Cardiac fibroblast (primary cell): ENCODE measurements at places on chromosomes 2 and 18.

- no peak for DNase-seq
Observed at GRCh38 chr2:216865658-216866057, 5.8 kb upstream of the TNP1 start.

DNA sequence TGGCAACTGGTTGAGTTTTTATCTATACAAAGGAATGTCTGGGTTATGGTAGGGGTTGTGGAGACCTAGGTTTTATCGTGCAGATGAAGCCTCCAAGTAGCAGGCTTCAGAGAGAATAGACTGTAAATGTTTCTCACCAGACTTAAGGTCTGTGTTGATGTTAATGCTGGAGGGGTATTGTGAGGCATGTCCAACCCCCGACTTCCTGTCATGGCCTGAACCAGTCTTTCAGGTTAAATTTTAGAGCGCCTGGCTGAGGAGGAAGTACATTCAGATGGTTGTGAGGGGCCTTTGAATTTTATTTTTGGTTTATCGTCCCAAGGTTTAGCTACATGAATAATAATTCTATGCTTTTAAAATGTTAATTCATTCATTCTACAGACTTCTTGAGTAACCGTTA lies 435.1 kb downstream of the DLGAP1 start:
- DNase-seq = no peak

DNA sequence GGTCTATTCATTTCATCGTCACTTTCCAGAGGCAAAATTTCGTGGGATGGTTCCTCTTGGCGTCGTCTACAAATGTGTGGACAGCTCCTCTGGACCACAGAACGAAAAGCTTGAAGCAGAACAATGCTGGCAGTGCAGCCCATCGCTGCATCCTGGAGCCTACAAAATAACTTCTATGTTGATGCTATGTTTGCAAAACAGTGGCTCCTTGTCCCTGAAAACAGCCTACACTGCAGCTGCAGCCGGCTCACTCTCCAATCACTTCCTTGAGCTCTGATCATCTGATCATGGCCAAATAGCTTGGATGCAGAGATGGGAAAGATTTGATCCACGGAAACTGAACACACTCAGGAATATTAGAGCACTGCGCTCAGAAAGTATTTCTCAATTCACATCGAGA lies 60.0 kb downstream of the DOCK10 start:
- peak; percentile 71 for DNase-seq

GRCh38 chr18:57696271-57696670 lies 74.6 kb upstream of the NARS1 start:
- no peak for DNase-seq

DNA sequence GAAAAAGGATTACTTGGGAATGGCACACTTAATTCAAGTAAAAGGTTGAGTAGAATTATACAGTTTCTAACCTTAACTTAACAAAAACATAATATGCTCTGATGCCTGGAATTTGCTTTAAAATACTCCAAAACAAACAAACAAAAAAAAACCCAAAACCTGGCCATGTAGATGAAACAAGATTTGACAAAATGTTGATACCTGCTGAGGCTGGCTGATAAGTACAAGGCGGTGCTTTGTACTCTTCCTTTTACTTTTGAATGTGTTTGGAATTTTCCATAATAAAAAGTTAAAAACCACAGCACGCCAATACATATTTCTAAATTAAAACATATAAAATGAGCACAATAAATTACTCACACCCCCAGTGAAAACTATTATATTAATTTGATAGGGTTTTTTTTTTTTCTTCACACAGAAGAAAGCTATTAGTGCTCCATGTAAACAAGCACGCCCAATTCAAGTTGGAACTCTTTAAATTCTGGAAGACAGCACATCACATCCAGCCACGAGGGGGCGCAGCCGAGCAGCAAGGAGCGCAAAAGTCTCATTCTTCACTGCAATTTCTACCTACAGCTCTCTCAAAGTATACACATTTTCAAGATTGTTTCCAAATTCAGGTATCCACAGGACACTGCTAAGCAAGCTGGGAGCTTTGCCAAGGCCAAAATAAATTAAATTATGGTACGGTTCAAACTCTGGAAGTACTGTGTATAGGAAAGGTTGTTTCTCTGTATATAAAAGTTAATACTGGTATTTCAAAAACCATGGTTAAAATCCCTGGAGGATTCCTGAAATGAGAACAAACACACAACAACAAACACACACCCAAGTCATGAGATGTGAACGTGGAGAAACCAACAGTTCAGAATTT lies 7.5 kb downstream of the SERTAD2 start:
- peak; percentile 85 for DNase-seq

- DNase-seq = peak; percentile 72
Observed at GRCh38 chr2:54438271-54438670, 17.9 kb upstream of the SPTBN1 start.

GRCh38 chr2:31170071-31170698 lies 31.9 kb upstream of the GALNT14 start:
- peak; percentile 73 for DNase-seq

DNA sequence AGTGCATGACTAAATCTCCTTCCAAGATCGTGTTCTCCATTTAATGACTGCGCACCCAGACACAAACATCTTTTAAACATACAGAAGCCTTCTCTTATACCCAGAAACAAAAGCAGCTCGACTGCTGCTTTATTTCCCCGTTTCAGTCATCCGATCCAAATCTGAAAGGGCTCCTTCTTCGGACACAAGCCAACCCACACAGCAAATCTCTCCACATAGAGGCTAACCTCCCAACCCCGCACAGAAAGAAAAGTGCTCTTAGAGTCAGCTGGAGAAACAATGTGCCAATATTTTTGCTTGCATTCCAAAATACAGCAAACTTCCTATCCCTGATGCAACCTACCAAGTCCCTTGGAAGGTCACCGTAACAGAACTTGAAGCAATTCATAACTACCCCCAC lies 29.1 kb downstream of the GAREM1 start:
- DNase-seq = peak; percentile 57

DNA sequence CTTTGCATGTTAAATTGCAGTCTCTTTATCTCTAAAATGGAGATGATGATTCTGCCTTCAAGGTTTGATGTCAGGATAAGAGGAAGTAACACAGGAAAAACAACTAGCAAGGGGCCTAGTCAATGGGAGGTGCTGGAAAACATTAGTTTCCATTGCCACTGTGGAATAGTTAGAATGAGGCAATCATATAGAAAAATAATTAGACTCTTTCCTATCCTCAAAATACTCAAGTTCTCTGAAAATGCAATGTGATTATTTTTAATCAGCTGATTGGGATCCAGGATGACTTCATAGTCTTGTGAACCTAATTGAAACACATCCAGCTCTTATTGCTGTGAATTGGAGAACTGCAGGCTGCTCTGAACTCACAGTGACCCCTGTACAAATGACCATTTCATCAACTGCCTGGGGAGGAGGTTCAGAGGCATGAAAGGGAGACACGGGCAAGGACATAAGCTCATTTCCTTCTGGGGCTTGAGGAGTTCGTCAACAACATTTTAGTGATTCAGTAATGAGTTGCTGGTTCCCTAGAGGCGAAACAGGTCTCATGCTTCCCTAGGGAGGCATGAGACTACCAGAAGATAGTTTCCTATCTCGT lies 422.5 kb downstream of the LPIN1 start:
- DNase-seq = peak; percentile 91

- no peak for DNase-seq
Observed at GRCh38 chr18:10207682-10208345, 246.6 kb upstream of the APCDD1 start.

DNA sequence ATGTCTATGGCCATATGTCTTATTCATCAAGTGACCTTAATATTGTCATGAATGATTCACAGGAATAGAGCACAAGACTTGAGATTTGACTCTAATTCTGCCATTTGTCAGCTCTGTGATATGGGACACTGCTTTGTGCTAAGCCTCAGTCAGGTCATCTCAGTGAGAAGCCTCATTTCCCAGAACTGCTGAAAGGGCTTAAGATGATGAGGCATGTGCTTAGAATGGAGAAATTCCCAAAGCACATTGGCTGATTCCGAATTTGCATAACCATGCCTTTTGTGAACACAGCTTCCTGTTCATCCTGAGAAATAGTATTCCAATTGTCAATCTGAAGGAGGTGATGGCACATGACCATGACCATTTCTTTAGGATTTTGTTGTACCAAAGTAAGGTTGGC lies 218.1 kb downstream of the ALK start:
- DNase-seq = no peak
